ENCODE measurements at places on chromosomes 2 and 18.

DNA sequence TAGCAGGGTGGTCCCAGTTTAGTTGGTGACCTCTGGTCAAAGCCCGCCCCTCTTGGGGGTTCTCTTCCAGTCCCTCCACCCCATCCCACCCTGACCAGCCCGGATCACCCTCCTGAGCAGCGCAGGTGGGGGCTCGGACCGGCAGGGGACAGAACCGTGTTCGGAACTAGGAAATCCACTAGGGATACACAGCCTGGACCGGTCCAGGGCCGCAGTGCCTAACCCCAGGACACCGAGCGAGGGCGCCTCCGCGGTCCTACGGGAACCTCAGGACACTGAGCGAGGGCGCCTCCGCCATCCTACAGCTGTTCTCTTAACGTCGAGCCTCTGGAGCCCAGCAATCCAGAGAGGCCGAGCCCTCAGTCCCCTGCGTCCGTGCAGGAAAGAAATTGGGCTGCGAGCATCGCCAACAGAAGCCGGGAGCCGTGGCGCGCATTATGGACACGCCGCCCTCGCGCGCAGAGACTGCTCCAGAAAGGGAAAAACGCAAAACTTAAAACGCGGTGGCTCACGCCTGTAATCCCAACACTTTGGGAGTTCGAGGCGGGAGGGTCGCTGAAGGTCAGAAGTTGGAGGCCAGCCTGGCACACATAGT lies 8.5 kb downstream of the RAX start:
- DNase-seq: no peak

DNA sequence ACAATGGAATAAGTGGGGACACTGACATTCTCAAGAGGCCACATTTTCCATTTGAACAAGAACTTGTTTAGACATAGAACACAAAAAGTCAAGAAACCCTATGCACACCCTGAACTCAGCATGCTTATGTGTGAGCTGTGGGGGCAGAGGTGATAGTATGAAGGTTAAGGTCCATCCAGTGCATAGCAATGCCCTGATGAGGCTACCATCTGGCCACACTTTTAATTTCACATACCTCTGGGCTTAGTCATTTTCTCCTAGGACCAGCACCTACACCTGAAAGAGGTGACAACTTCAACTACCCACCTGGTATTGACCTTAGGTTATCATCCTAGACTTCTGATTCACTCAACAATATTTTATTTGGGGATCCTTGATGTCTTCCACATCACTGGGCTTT lies 139.8 kb downstream of the PIK3C3 start:
- no peak for DNase-seq

GRCh38 chr18:24995755-24996154 lies 356.2 kb downstream of the ZNF521 start:
- DNase-seq: peak; percentile 68

GRCh38 chr2:171787333-171788072 lies 100.2 kb downstream of the DYNC1I2 start:
- DNase-seq: no peak

GRCh38 chr18:36157441-36157840 lies 27.7 kb downstream of the ELP2 start:
- peak; percentile 52 for DNase-seq

DNA sequence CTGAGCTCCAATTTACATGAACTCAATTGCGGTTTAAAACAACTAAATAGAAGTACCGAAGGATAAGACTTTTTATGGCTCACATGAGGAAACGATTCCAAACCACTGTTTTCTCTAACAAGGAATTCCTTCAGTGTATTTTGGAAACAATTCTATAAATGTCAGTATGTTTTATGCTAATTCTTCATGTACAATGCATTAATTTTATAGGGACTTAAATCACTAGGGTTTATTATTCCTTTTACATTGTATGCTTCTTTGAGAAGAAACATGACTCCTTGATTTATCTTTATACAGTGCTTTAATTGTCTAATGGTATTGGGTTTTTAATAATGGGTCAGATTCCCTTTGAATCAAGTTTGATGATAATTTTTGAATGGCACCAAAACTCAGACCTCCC lies 566.8 kb downstream of the EPHA4 start:
- no peak for DNase-seq

DNA sequence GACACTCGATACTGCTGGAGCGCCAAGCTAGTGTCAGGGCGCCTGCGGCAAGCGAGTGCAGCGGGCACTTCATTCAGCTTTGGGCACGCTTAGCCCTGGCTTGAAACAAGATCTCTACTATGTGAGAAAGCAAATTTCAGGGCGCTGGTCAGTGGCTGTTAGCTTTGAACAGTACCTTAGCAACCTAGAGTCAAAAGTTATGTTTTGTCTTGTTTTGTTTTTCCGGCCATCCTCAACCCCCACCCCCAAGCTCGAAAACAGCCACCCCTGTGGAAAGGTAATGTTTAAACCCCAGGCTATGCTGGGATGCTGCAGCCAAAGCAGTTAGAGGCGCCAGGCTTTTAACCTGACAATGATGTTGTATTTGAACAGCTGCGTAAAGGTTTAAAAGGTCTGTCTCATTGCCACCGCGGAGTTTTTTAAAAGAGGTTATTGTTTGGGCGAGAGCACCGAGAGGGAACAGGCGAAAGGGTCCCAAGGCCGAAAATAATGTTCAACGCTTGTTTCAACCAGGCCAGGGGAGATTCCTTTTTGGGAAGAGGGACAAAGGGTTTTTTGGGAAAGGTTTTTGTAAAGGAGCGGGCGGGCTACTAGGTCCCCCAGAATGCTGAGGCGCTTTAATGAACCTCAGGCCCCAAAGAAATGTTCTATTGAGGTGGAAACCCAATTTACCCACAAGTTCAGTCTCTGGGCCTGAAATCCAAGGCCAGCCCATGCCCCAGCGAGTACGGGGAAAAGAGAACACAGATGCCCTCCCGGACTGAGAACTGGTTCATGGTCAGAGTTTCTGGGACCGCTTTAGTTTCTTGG lies 2.3 kb upstream of the HOXD10 start:
- DNase-seq: no peak

DNA sequence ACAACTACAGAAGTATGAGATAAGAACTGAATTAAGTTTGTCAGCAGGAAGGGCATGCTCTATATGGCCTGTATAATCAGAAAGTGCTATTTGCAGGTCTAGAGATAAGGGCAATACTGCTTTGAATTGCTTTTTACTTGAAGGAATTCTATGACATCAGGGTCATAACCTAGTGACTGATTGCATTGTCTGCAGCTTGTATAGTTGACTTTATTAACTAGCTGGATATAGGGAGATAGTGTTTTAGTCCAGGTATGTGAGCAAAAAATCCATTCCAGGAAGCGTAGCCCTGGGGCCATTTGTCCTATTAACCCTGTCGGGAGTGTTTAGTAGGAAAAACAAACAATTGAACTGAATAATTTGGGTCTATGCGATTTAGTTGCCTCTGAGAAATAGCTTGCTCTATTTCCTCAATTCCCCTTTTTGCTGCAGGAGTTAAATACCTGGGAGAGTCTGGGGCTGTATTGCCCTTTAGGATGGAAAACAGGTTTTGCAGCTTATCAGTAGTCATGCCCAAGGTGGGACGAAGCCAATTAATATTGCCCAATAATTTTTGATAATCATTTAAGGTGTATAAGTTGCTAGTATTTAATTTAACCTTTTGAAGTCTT lies 30.0 kb downstream of the HTR2B start:
- DNase-seq: no peak

All from fibroblast of upper back skin (primary cell).